Activated naive CD4-positive, alpha-beta T cell treated with anti-CD3 and anti-CD28 coated beads, Interleukin-2, amount 10 ng/mL, durations not matched to agents 7 days and 5 days (primary cell): ENCODE measurements at places on chromosomes 13 and 19.

DNA sequence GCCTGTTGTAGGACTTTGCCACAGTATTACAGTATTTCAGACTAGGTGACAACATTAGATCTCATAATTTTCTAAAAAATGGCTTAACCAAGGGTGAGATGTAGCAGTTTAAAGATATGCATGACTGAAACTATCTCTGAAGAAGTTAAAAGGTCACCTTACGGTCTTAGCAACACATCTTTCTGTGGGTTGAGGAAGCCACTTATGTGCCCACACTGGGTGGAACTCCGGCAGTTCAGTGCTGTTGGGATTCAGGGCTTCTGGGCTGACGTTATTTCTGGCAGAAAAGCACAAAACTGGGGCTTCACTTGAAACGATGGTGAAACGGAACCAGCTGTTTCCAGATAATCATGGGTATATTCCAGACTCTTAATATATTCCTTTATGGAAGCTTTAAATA is 697.3 kb downstream of the PCDH9 start:
- DNase-seq = no peak

DNA sequence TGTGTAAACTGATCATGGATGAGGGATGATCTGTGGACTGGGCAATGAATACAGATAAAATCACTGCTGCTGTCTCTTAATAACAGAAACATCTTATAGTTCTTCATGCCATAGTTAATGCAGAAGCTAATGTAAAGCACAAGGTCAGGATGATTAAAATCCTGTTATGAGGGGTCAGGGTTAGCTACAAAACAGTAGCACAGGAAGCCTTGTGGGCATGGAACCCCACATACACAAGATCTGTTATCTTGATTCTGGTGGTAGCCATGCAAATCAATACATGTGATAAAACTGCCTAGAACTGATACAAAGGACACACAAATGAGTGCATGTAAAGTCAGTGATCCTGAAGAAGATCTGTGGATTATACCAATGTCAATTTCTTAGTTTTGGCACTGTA is 96.4 kb downstream of the KLF12 start:
- DNase-seq = no peak

DNA sequence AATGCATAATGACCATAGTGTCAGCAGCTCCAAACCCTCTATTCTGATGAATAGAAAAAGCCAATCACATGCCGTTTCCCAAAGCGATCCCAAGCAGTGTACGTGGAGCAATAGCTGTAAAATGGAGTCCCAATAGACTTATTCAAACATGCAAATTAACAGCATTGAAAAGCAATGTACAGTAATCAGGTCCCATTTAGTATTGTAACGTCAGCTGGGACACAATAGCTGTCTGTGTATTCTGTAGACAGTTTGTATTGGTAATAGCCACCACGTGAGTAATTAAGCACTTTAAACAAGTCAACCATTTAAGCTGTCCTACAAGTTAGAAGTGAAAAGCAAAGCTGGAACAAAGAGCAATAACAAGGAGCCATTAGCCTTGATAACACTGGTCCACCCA is 698.2 kb downstream of the PCDH17 start:
- no peak for DNase-seq

DNA sequence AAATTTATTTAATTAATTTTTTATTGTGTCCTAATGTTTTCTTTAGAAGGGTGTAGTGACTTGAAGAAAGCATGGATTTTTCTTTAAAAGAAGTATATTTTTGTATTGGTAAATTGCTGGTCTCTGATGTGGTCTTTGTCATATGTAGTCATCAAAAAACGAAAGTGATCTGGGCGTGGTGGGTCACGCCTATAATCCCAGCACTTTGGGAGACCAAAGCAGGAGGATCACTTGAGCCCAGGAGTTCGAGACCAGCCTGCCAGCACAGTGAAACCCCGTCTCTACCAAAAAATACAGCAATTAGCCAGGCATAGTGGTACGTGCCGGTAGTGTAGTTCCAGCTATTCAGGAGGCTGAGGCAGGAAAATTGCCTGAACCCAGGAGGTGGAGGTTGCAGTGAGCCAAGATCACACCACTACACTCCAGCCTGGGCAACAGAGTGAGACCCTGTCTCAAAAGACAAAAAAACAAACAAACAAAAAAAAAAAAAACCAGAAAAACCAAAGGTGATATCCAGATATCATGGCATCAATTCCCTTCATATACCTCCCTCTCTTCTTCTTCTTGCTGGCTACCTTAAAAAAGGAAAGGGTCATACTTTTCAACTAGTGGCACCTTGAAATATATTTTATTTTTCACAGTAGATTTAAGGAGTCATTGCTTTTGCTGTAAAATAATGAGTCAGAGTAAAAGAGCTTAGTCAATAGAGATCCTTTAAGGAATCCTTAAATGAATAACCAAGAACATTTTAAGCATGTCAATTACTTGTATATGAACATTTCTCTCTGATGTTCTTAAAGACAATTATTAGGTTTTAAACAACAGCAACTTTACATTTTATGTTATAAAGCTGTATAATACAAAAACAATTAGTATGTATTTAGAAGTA is 19.9 kb downstream of the KCTD4 start:
- no peak for DNase-seq
